ENCODE measurements at places on chromosomes 3 and 15.

DNA sequence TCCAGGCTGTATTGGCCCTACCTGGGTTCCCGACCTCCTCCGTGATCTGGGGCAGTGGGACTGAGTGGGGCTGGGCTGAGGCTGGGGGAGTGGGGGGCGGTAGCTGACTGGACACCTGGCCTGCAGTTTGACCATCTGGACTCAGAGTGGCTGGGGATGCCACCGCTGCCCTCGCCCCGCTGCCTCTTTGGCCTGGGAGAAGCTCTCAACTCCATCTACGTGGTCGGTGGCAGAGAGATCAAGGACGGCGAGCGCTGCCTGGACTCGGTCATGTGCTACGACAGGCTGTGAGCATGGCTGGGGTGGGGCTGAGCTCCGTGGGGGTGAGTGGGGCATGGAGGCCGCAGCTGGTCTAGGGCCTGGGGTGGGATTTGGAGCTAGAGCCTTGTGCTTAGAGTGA is 2.7 kb downstream of the KLHL40 start:
- no peak for DNase-seq

DNA sequence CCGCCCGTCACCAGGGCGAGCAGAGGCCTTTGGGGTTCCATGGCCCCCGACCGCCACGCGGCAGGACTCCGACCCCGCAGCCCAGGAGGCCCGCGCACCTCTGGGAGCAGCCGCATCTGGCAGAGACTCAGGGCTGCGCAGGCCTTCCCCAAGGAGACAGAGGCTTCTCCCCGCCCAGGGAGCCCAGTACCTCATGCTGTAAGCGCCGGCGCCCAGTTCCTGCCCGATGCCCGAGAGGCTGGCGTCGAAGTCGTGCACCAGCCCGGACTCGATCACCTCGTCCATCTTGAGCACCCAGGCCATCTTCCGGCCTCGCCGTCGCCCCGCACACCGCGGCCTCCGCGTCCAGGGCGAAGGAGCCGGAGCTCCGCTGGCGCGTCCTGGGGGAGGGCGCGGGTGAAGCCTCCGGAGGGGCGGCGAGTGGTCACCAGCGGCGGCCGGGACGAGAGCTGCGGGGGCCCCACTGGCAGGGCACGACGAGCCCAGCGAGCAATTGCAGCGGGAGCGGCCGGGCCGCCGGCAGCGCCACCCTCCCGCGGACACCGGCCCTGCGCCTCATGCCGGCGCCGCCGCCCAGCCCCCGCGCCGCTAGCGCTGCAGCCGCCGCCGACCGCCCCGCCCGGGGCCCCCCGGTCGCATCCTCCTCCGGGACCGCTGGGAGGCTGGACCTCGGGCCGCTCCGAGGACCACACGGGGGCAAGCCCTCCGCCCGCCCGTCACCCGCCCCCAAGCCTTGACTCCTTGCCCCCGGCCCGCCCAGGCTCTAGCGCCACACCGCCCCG is 468 bp downstream of the UBP1 start:
- no peak for DNase-seq

DNA sequence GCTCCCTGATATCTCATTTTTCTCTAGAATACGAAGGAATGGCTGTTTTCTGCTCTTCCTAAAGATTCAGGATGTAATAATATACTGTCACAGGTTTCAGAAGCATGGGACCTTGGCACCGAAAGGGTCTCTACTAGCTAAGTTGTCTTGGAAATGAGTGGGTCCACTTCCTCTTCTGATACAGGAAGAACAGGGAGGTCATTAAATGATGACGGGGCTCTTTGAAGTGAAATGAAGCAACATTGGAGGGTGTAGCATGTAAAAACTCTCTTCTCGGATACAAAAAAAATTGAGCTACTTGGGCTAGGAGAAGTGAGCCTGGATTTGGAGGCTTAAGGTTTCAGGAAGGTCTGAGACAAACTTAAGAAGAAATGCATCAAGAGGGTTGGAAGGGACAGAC is 349.8 kb upstream of the TPRG1 start:
- DNase-seq = no peak

- DNase-seq = no peak
Observed at GRCh38 chr3:120742849-120743365, 363 bp downstream of the GTF2E1 start.

GRCh38 chr3:126005951-126006350 is 37.0 kb downstream of the ROPN1B start:
- peak; percentile 4 for DNase-seq

- no peak for DNase-seq
Observed at GRCh38 chr3:102074946-102075345, 225.6 kb downstream of the NFKBIZ start.

DNA sequence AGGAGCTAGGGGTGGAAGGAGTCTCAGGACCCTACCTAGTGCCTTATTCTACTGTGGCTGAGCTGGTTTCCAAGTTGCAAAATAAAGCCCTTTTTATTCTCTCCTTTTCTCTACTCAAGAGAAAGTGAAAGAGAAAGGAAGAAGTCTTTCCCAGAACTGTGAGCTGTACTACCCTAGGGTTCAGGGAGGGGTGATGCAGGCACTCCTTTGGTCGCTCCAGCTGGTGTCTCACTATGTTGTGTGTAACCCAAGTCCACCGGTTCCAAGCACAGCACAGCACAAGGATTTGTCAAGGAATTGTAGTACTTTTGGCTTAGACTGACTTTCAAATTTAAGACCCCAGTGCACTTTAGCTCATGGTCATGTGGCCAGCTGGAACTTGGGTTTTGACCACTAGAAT is 1721.7 kb downstream of the OTOL1 start:
- no peak for DNase-seq

GRCh38 chr3:29279806-29280205 is 1.1 kb upstream of the RBMS3 start:
- DNase-seq = no peak

GRCh38 chr3:70755526-70755925 is 443.1 kb upstream of the MDFIC2 start:
- DNase-seq = no peak

- DNase-seq = no peak
Observed at GRCh38 chr3:67329358-67329757, 325.1 kb downstream of the SUCLG2 start.

- no peak for DNase-seq
Observed at GRCh38 chr15:22866079-22866478, 27.6 kb downstream of the NIPA2 start.

DNA sequence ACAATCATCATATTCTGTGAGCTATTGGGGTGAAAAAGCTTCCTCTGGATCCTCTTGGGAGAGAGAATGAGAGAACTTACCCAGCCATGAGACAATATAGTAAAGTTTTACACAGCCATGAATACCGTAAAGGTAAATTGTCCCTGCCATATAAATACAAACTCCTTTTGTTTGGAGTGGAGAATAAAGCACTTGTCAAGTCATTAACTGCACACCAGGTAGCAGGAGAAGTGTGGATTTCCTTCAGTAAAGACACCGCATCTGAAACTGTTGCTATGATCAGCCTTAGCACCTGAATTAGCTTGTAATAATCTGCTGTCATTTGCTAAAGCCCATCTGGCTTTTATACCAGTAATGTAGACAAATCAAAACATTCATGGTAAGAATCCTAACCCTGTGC is 336.6 kb upstream of the SLCO3A1 start:
- DNase-seq = no peak

GRCh38 chr3:30626443-30627180 is 20.2 kb downstream of the TGFBR2 start:
- no peak for DNase-seq

- no peak for DNase-seq
Observed at GRCh38 chr3:37912052-37912733, 50.5 kb downstream of the CTDSPL start.

- DNase-seq = no peak
Observed at GRCh38 chr3:123816673-123817207, 67.4 kb downstream of the MYLK start.

DNA sequence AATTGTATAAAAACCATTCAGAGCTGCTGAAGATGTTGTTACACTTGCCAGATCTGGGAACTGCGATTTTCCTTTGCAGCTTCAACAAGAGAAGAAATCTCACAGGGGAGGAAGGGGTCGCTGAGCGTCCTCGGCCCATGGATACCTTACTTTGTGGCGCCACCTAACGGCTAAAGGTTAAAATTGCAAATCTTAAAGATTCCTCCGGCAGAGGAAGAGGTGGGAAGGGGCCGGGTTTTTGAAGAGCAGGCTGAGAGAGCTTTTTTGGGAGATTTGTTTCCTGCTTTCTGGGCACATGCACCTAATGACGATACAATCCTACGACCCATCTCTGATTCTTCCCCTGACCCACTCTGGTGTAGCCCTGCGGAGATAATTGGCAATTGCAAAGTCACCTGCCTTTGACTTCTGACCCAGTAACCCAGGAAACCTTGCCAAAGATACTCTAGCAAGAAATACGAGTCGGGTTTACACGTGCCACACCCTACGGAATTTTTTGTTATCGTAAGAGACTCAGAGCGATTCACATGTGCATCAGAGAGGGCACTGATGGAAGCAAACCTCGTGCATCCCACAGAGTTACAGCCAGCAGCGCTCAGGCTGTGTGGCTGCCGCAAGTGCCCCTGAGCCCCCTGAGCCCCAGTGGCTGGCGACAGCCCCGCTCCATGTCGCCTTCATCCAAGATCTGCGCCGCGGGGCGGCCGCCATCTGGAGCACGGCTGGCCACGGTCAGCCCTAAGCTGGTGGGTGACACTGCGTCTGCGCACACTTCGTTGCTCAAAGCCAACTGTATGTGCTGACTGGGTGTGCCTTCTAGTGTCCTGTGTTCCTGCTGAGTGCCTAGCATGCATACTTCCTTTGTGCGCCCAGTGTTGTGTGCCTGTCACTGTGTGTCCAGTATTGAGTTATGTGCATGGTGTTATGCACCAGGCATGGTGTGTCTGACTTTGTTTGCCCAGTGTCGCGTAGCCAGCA is 55.2 kb upstream of the CHRNA7 start:
- DNase-seq = peak; percentile 49

GRCh38 chr3:131608296-131608695 is 105.5 kb upstream of the MRPL3 start:
- no peak for DNase-seq

GRCh38 chr3:133210656-133211055 is 172.5 kb downstream of the TMEM108 start:
- DNase-seq = no peak

- DNase-seq = no peak
Observed at GRCh38 chr15:88998980-88999713, 86.0 kb upstream of the MFGE8 start.

DNA sequence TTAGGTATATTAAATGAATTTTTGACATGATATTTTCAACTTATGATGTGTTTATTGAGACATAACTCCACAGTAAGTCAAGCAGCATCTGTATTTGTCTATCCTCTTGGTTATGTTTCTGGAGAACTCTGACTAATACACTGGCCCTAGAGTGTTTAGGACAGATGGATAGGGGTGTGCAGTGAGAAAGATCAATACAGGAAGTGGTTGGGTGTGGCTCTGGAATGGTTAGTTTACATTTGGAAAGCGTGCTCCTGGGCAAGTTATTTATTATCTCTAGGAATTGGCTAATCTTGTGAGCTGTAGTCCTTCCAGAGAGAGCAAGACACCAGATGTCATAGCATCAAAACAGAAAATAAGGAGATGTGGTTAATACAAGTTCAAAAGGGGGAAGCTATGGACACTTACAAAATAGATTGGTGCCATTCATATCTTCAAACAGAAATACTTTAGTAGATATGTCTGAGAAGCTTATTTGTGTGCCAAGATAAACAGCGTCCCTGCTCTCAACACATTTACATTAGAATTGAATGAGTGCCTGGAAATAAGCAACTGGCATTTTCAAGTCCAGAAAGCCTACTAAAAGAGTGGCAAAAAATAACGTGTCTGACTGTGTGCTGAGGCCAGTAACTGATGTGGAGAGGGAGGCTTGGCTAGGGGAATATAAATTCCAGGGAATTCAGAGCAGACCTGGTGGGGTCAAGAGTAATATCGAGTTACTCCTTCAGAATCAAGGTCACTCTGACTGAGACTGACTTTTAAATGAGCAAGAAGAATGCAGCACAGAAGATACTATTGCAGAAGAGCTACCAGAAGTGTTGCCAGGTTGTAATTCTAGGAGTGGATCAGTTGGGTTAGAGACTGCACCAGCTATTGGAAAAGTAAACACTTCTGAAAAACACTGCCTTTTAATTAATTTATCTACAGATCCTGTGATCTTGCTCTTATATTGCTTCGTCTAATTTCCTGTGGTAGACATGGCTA is 33.4 kb upstream of the PLAAT1 start:
- DNase-seq = no peak

DNA sequence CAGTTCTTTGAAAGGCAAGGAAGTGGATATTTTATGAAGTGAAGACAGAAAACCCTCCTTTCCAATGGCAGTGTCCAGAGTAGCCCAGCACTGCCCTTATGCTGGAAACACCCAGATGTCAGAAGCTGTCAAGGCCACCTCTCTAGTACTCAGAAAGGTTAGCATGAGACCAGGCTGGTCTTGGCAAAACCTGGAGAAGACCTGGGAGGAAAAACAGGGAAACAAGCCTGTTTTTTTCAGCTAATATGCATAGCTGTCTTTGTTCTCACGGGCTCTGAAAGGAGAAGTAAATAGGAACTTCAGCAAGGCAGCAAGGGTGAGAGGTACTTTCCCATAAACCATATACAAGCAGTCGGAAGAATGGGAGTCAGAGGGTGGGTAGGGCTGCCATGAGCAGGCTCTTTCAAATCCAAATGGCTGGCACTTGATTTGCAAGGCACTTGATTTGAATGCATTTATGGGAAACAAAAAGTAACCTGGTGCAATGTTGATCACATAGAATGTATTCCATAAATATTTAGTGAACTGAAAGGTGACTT is 55.8 kb downstream of the HEG1 start:
- no peak for DNase-seq

GRCh38 chr15:69272891-69273290 is 25.8 kb upstream of the PAQR5 start:
- DNase-seq = no peak

- no peak for DNase-seq
Observed at GRCh38 chr3:189953551-189953950, 167.1 kb downstream of the P3H2 start.

- no peak for DNase-seq
Observed at GRCh38 chr3:174111776-174112175, 714.2 kb downstream of the NLGN1 start.

DNA sequence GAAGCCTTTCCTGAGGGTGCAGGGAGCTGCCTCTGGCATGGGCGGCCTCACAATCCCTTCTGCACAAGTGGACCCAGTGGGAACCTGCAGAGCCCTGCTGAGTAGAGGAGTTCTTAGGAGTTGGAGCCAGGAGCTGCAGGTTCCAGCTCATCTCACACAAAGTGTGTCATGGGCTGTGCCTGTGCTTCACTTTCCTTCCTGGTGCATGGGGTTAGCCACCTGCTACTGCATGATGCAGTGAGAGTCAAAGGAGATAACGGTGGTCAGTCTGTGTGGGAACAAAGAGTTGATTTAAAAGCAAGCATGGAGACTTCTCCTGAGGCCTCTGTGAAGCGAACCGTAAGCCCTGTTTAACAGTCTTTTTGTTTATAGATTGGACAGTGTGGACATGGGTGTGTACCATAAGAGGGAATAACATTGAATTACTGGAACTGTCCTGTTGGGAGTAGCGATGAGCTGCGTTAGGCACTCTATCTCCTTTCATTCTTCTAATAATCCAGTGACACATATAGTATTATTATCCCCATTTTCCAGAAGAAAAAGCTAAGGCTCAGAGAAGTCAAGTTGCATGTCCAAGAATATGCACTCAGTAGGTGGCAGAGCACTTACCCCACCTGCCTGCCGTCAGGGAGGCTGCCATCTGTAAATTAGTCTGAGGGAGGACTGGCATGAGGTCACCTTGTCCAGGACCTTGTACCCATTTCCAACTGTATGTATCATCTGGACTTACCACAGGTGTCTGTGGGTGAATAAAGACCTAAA is 68.7 kb upstream of the PRR23C start:
- DNase-seq = no peak
